C1 segment of cervical spinal cord (tissue), 14 donors: ENCODE measurements at places on chromosomes 11 and 22.

DNA sequence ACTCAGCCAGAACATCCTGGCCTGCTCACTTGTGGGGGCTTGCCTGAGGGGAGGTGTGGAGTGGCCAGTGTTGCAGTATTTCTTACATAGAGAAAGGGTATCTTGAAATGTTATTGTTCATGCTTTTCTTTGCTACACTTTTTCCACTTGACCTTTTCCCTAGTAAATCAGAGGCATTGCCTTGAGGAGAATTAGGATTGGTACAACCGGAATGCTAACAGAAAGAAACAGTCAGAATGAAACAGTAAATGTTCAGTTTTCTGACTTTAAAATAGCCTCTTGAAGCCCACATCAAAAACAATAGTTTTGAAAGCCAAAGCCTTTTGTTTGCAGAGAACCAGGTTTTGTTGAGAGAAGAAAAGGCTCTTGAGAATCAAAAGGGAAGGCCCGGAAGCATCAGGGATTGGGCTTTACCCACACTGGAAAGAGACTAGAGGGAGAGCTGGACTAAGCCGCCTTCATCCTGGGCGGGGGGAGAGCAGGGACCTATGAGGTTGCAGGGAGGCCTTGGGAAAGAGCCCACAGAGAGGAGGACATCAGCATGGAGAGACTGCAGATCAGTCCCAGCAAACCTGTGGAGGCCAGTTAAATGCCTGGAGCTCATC is 12.4 kb downstream of the ADM start:
- no peak for DNase-seq

GRCh38 chr11:19975414-19975990 is 184.8 kb downstream of the DBX1 start:
- DNase-seq: no peak

GRCh38 chr22:36374603-36375024 is 13.2 kb downstream of the MYH9 start:
- no peak for DNase-seq

DNA sequence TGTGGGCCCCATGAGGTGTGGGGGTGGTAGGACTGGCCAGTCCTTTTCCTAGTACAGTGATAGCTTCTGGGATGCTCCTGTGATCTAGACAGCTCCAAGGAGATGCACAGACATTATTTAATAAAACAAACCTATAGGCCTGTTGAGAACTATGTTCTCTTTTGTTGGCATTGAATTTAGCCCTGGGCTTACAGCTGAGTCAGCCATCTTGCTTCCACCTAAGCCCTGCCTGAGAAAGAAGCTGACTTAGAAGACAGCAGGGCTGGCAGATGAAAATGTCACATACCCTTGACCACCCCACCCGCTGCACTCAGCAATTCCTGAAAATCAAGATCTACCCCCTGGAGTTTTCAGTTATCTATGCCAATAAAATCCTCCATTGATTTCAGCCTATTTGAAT is 353.2 kb downstream of the CADM1 start:
- no peak for DNase-seq

- DNase-seq: no peak
Measured at GRCh38 chr22:49509016-49509415, 318.7 kb downstream of the BRD1 start.

DNA sequence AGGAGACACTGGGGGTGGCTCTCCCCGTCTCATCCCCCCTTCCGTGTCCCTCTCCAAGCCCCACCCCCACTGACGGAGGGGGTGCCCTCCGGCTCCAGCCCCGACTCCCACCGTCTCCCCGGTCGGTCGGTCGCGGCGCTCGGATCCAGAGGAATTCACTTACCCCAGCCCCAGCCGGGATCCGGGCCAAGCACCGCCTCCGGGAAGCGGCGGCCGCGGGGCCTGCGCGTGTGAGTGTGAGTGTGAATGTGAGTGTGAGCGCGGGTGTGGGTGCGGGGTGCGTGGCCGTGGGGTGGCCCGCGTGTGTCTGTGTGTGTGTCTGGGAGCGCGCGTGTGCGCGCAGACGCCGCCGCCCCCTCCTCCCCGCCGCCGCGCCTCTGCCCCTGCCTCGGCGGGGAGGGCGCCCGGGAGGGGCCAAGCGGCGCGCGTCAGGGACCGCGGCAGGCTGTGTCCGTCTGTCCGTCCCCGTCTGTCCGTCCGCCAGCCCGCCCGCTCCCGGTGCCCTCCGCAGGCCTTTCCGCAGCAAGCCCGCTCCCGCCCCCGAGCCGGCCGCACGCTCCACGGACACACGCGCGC is at the start of gene ELFN2:
Gene ELFN2 (minus strand): TSS at position 345 of the 576 bp plus-strand sequence. CDS start 51,945 bp downstream, outside the sequence.
- no peak for DNase-seq

DNA sequence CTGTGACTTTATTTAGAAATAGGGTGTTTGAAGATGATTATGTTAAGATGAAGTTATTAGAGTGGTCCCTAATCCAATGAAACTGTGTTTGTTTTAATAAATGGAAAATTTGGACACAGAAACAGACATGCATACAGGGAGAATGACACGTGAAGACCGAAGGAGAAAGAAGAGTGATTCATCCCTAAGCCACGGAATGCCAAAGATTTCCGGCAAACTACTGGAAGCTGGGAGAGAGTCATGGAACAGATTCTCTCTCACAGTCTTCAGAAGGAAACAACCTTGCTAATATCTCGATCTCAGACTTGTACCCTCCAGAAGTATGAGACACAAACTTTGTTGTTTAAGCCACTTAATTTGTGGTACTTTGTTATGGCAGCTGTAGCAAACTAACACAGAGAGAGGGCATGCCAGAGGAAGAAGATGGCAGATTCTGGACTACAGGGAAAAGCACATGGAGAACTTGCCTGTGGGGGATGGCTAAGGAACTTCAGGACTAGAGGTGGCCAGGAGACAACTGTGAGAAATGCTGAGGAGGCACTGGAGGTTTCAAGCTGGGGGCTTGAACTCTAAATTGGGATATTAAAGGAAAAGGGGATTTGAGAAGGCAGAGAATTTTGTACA is 733.5 kb upstream of the CCDC90B start:
- no peak for DNase-seq

- no peak for DNase-seq
Measured at GRCh38 chr22:25370322-25370721, 150.9 kb downstream of the CRYBB2 start.

GRCh38 chr11:19398273-19398672 is 157.5 kb upstream of the E2F8 start:
- DNase-seq: no peak

DNA sequence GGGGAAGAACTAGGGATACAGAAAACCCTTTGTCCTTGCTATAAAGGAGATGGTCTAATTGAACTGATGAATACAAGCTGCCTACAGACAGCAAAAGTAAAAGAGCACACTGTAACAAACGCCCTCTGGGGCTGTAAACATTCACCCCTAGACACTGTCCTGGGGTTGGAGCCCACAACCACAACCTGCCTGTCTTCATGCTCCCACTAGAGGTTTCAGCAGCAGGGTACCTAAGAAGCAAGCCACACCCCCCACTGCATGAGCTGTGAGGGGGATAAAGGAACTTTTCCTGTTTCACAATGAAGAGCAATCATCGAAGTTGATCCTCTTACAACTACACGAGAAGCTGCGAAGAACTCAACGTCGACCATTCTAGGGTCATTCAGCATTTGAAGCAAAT is 90.5 kb upstream of the LUZP2 start:
- no peak for DNase-seq

DNA sequence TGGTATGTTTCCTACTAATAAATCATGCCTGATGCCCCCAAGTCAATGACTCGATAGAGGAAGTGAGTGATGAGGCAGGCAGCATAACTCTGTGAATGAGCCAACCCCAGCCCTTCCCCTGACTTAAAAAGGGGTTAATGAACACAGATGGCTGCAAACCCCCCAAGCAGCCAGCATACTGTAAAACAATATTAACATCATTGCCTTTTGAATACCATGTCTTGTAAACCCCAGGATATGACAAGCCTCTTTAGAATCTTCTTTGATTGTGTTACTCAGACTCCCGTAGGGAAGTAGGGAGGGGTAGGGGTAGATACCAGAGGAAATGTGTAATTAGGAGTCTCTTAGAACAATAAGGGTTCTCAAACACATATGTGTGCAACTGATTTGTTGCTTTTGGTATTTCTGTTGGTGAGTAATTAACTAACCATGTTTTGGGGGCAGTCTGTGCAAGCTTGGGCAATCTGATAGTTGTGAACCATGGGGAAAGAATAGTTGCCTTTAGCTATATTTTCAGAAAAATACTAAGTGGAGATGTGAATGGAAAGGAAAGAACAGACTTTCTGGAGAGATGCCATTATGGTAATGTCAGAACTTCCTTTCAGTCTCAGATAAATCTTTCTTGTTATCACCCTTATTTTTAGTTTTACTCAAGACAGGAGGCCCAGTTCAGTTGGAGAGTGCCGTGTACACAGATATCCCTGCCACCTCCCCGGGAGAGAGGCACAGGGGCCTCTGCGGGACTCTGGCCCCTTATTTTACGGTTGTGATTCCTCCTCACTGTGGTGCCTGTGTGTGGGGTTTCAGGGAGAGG is 701.8 kb downstream of the NTM start:
- DNase-seq: peak; percentile 30

- DNase-seq: no peak
Measured at GRCh38 chr11:82634091-82634490, 99.6 kb downstream of the FAM181B start.

- DNase-seq: no peak
Measured at GRCh38 chr11:124663861-124664260, 9.7 kb downstream of the SIAE start.

- no peak for DNase-seq
Measured at GRCh38 chr22:47040486-47041270, 278.2 kb downstream of the TBC1D22A start.

- no peak for DNase-seq
Measured at GRCh38 chr11:102546923-102547471, 16.4 kb upstream of the MMP7 start.

DNA sequence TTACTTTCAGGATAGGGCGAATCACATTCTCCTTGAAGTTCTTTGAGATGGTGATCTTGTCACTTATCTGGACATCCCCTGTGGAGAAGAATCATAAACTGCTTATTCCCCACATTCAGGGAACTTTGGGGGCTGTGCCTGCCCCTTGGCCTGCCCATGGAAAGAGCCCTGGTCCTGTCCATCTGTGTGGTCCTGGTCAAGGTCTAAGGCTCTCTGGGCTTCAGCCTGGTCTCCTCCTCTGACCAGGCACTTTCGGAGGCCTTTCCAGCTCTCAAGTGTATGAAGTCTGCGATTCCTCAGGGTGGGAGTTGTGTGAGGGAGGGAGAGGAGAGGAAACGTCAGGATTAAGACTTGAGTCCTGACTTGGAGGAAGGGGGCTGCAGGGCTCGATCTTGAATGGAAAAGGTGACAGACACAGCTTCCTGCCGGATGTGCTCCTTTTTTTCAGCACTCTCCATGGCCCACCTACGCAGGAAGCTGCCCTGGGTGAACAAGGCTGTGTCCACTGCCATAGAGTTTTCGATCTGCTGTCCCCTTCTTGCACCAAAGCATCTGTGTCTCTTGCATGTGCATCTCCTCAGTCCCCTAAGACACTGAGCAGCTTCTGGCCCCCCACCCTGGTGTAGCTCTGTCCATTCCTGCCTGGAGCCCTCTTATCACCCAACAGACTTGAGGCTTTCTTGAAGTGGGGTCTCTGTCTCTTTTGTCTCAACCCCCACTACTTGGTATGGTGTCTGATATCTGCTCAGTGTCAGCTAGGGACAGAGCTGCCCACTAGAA is 50.8 kb upstream of the PHOX2A start:
- DNase-seq: no peak

GRCh38 chr11:34754171-34754823 is 133.4 kb downstream of the EHF start:
- DNase-seq: no peak

DNA sequence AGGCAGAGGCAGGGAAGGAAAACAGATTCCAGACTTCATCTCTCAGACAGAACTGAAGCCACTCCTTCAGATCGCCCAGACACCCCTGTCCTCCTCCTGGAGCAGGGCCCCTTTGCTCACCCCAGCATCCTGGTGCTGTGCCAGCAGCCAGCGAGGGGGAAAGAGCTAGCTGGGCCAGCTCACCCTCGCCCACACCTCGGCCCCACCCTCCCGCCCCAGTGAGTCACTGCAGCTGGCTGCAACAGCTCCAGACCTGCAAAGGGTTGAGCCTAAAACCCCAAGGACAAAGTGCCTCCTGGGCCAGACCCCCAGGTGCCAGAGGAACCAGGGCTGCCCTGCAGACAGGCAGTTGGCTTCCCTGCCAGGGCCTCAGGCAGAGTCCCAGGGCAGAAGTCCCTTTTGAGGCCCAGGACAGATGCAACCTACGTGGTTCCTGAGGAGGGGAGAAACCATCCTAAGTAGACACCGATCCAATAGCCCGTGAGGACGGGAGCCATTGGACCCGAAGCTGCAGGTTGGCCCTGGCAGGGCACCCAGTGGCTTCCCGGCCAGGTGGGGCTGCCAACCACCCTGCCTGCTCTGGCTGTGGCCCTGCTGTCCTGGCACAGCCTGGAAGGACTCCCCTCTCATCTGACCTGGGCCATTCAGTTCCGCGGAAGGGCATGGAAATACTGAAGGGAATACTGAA is 7.2 kb downstream of the AHNAK start:
- peak; percentile 25 for DNase-seq

DNA sequence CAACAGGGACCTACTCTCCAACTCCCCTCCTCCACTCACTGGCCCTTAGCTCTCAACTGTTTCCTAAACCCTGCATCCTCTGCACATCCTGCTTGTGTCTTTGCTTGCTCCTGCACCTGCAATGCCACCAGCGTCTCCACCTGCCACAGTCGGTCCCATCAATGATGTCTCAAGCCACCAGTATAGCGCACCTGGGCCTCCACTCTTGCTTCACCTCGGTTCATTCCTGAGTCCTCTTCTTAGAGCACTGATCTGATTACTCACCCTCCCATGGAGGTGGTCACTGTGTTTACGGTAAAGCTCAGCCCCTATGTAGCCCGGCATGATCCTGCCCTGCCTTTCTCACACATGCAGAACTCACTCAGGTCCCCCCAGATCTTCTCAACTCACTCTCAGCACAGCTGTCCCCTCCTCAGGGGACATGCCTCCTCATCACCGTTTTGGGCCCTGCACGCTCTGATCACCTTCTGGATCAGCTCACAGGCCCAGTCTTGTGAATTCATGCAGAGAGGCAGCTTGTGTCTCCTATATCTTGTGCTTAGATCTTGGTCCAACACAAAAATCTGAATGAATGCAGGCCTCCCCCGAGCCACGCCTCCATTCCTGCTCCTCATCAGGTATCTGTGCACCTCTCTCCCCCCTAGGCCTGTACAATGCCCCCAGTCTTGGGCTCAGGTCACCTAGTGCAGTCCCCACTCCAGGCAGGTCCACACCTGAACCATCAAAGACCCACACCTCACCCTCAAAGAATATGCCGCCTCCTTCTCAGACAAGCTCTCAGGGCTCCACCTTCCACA is 31.4 kb downstream of the TRIM29 start:
- DNase-seq: no peak

DNA sequence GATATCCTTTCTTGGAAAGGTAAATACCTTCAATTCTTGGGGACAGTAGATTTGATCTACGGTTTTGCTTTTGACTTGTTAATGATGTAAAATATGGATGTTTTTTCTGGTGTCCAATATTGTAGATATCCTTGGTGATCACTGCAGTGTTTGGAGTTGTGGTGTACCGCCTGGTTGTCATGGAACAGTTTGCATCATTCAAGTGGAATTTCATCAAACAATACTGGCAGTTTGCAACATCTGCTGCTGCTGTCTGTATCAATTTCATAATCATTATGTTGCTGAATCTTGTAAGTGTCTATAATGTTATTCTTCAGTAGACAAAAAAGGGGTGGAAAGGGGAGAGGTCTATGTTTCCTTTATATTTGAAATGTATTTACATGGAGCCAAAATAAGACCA is 27.4 kb upstream of the MUC15 start:
- DNase-seq: no peak

- DNase-seq: no peak
Measured at GRCh38 chr11:20415432-20415831, 27.9 kb downstream of the PRMT3 start.

- no peak for DNase-seq
Measured at GRCh38 chr11:128901653-128902514, 10.7 kb downstream of the KCNJ5 start.

GRCh38 chr22:20127869-20128618 is 3.6 kb upstream of the ZDHHC8 start:
- no peak for DNase-seq
